CD4-positive, alpha-beta T cell treated with Interleukin-17A for 4 hours (primary cell): ENCODE measurements at places on chromosomes 3 and 15.

GRCh38 chr3:30691944-30692343 is 85.5 kb downstream of the TGFBR2 start:
- no peak for DNase-seq

DNA sequence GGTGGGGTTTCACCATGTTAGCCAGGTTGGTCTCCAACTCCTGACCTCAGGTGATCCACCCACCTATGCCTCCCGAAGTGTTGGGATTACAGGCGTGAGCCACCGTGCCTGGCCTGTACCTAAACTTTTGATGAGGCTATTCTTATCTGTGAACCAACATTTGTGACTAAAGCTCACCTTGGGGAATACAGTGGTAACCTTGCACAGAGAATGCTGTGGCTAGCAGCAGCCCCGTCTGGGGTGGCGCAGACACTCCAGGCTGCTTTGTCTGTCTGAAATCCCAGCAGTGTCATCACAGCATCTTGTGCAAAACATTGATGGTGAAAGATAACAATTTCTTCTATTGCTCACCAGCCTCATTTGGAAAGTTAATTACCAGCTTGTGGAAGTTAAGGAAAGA is 58.9 kb downstream of the CMTM8 start:
- DNase-seq: peak; percentile 81

DNA sequence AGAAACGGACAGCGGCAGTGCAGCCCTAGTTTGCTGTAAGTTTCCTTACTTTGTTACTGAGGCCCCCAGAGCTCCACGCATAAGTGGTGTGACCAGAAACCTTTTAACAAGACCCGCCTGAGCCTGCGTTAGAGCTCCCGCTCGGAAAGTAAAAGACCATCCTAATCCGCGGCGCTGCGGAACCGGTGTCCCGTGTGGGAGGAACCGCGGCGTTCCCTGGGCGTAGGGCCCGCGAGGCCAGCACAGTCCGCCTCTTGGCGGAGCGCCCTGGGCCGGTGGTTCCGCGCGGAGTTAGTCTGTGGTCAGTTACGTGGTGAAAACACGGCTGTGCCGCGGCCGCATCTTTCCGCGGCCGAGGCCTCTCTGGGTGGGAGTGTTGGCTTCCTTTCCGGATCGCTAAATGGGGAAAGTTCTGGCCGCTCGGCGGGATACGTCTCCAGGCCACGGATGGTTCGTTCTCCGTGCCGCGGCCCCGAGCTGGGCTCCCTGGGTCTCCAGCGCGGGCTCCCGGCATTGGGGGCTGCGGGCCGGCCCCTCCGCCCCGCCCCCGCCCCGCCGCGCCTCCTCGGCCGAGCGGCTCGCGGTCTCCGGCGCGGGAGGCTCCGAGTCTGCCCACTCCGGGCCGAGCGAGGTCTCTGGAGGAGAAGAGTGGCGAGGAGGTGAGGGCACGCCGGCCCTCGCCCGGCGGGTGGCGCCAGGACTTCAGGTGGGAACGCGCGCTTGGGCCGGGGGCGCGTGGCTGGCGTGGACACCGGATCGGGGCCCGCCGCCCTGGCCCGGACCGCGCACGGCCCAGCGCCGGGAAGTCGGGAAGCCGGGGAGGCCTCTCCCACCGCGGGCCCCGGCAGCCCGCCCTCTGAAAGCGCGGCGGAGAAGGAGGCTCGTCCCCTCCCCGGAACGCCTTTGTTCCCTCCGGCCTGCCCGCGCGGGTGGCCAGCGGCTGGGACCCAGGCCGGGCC is 754 bp downstream of the B3GNT5 start:
- DNase-seq: peak; percentile 39

DNA sequence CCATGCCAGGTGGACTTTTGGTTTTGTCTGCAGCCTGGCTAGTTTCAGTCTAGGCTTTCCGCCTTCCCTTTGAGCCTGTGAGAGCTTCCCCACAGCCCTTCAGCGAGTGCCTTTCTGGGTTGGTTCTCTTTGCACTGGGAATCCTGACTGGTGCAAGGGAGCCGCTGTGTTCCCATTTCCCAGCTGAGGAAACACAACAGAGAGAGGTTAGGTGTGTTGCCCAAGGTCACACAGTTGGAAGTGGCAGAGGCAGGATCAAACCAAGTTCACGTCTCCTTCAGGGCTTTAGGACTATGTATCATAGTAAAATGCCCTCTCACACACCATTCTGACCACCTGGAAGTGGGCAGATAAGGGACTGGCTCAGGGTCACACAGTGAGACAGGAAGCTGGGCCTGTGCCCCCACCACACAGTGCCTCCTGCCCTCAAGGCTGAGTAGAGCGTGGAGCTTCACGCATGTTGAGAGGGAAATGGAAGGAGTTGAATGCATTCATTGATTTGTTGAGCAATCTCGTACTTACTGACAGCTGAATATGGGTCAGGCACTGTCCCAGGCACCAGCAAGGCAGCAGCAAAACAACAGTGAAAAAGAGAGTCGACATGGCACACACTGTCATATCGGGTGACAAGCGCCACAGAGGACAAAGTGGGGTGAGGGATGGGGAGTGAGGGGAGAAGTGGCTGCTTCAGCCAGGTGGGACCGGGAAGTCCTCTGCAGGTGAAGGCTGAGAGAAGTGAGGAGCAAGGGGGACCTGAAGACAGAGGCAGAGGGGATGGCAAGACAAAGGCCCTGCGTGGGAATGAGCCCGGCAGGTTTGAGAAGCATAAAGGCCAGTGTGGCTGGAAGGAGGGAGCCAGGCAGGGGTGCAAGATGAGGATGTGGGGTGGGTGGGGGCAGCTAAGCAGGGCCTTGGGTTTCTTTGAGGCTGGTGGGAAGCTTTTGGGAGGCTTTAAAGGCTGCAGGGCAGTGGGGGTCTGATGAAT is 12.3 kb upstream of the ANPEP start:
- no peak for DNase-seq

- DNase-seq: no peak
Observed at GRCh38 chr15:85591622-85592021, 203.1 kb downstream of the KLHL25 start.
